ENCODE measurements at places on chromosomes 16 and 17. TPM values are rescaled to one million over a fixed set of nuclear protein-coding genes. Genes with fewer than 3 reads are reported as not detected.

KRTAP16-1 gene
- not detected for polyA plus RNA-seq

MMP2 gene
- polyA plus RNA-seq: 196 TPM

SLC6A2 gene
- polyA plus RNA-seq: not detected

CD300LF gene
- polyA plus RNA-seq: 0.44 TPM

PSMB3 gene
- 275 TPM for polyA plus RNA-seq

SRR gene
- polyA plus RNA-seq: 7.8 TPM

FOXK2 gene
- polyA plus RNA-seq: 29.5 TPM

DRC3 gene
- 3.2 TPM for polyA plus RNA-seq

TOX3 gene
- polyA plus RNA-seq: 38.1 TPM

ABHD15 gene
- polyA plus RNA-seq: 11.0 TPM

OTOP2 gene
- 0.19 TPM for polyA plus RNA-seq

CCL1 gene
- polyA plus RNA-seq: not detected

SALL1 gene
- 2.4 TPM for polyA plus RNA-seq

GALR2 gene
- 0.24 TPM for polyA plus RNA-seq

CCDC40 gene
- 4.7 TPM for polyA plus RNA-seq

ZDHHC1 gene
- 10.6 TPM for polyA plus RNA-seq

KCNH4 gene
- polyA plus RNA-seq: 0.12 TPM

AOC3 gene
- 2.3 TPM for polyA plus RNA-seq

KRTAP9-8 gene
- not detected for polyA plus RNA-seq

NPIPB2 gene
- polyA plus RNA-seq: 12.2 TPM

DUS2 gene
- polyA plus RNA-seq: 15.6 TPM

CHRNE gene
- polyA plus RNA-seq: 1.2 TPM

ALDH3A1 gene
- 1.4 TPM for polyA plus RNA-seq

MYH2 gene
- polyA plus RNA-seq: not detected

KIF22 gene
- polyA plus RNA-seq: 42.5 TPM

HDAC5 gene
- 32.3 TPM for polyA plus RNA-seq

CEP112 gene
- polyA plus RNA-seq: 7.1 TPM

TXNL4B gene
- 8.5 TPM for polyA plus RNA-seq

TMC8 gene
- polyA plus RNA-seq: 3.3 TPM

TMEM100 gene
- polyA plus RNA-seq: 9.3 TPM

MYH1 gene
- polyA plus RNA-seq: not detected

GRIN2C gene
- polyA plus RNA-seq: 0.27 TPM

ITGA2B gene
- 3.6 TPM for polyA plus RNA-seq

PIMREG gene
- polyA plus RNA-seq: 10.5 TPM

TNFRSF17 gene
- not detected for polyA plus RNA-seq

BMERB1 gene
- 5.9 TPM for polyA plus RNA-seq

CCDC154 gene
- 4.6 TPM for polyA plus RNA-seq

INCA1 gene
- 4.1 TPM for polyA plus RNA-seq

FOXO3B gene
- 6.5 TPM for polyA plus RNA-seq

MYO15B gene
- 132 TPM for polyA plus RNA-seq

MT1M gene
- polyA plus RNA-seq: 0.26 TPM

ADGRG3 gene
- polyA plus RNA-seq: not detected

KRT31 gene
- not detected for polyA plus RNA-seq

UBN1 gene
- polyA plus RNA-seq: 24.3 TPM

VMO1 gene
- polyA plus RNA-seq: 2.7 TPM

TMC6 gene
- polyA plus RNA-seq: 62.8 TPM

OMG gene
- 0.58 TPM for polyA plus RNA-seq

CLEC3A gene
- polyA plus RNA-seq: 3.5 TPM

LUC7L3 gene
- polyA plus RNA-seq: 156 TPM

ADAD2 gene
- not detected for polyA plus RNA-seq
